Spinal cord (tissue), 10 donors: ENCODE measurements at places on chromosomes 13 and 19. TPM values are rescaled to one million over a fixed set of nuclear protein-coding genes. Genes with fewer than 3 reads are reported as not detected.

Gene ZNF558
- 26.8 TPM for polyA plus RNA-seq

Gene CBARP
- 35.4 TPM for polyA plus RNA-seq

Gene PDX1
- polyA plus RNA-seq, result not detected

Gene PINLYP
- polyA plus RNA-seq, result 12.9 TPM

Gene PNMA8A
- 89.7 TPM for polyA plus RNA-seq

Gene GIPR
- polyA plus RNA-seq, result 1.9 TPM

Gene ALKBH7
- polyA plus RNA-seq, result 83.8 TPM

Gene SIGLEC12
- polyA plus RNA-seq, result not detected

Gene DMKN
- 18.1 TPM for polyA plus RNA-seq

Gene DGKH
- 4.2 TPM for polyA plus RNA-seq

Gene SLITRK5
- polyA plus RNA-seq, result 13.5 TPM
